ENCODE measurements at places on chromosomes 2 and 18. TPM values are rescaled to one million over a fixed set of nuclear protein-coding genes. Genes with fewer than 3 reads are reported as not detected.

Gene SCN7A
- total RNA-seq = 139 TPM

DNA sequence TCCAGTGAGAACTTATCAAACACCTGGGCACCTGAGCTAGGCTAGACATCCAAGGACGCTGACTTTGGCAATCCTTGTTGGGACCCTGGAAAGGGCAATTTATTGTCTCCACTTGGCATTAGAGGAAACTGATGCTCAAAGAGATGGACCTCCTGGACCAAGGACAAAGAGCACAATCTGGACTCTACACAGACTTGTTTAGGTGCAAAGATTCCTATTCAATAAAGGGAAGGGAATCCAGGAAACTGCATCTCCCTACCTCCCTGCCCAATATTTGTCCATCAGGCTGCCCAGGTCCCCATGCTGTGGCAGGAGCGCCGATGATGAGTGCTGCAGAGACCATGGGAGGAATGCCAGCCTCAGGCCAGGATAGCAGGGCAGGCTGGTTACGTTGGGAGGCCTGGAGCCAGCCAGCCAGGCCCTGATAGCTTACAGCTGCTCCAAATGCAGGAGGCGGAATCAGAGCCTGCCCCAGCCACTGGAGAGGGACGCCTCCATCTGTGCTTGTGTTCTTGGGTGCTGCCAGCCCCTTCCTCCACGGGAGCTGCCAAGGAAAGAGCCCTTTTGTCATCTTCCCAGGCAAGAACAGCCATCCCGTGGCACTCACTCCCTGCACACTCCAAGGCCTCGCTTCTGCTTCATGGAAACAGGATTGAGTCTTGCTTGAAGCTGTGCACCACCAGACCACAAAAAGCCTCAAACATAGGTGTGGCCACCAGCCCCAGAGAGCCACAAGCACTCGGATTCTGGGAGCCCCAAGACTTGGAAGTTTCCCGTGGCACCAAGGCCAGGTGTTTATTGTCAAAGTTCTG, 60.0 kb downstream of the HS1BP3 start:
- no peak overlapping the region for H3K4me3 ChIP-seq
- H3K27me3 ChIP-seq = no peaks in the 10 kb centered on the region
- no peak overlapping the region for H3K27ac ChIP-seq
- no peaks in the 10 kb centered on the region for H3K36me3 ChIP-seq
- peaks cover 49% of the 10 kb centered on the region for H3K4me1 ChIP-seq

GRCh38 chr2:135050684-135051083, 1.4 kb upstream of the RAB3GAP1 start:
- H3K27me3 ChIP-seq = no peaks in the 10 kb centered on the region
- H3K36me3 ChIP-seq = no peaks in the 10 kb centered on the region
- no peak overlapping the region for H3K4me3 ChIP-seq
- H3K4me1 ChIP-seq = peaks cover 30% of the 10 kb centered on the region

Gene RESP18
- not detected for total RNA-seq

Gene RNPEPL1
- total RNA-seq = 90.6 TPM

Data from tibial nerve (tissue), 4 donors.